Effector memory CD8-positive, alpha-beta T cell (primary cell): ENCODE measurements at places on chromosomes 7 and 10.
A peak's percentile ranks its signal among the peaks of the same experiment; 100 is the strongest.

DNA sequence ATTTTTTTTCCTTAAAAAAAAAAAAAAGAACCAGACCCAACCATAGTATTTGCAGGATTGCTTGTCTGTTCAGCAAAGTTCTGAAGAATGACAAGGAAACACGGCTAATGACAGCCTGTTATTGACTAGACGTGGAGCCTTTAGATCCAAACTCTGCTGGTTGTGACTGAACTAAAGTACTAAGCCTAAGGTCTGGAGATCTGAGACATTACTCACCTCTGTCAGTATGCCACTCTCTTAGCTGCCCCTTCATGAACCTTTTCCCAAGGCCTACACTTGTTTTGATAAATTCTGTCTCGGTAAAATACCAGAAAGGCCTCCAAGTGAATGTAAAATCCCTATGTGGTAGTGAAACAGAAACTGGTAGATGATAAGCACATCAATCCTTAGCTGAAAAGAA lies 101.0 kb downstream of the CABCOCO1 start:
- DNase-seq, result no peak

DNA sequence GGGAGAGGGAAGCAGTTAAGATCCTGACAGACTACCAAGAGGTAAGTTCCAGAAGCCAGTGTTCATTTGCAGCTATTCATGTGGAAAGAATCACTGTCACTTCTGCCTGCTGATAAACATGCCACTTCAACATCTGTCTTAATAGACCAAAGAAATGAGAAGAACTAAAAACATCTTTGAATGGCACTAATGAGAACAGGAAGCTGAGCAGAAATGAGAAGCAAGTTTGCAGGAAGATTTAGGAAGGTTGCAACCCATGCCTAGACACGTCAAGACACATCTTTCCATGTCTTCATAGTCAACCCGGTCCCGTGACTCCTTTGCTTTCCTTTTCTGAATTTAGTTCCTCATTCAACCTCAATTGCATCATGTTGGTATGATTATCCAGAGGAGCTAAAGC lies 180.0 kb downstream of the PDE1C start:
- DNase-seq, result no peak

DNA sequence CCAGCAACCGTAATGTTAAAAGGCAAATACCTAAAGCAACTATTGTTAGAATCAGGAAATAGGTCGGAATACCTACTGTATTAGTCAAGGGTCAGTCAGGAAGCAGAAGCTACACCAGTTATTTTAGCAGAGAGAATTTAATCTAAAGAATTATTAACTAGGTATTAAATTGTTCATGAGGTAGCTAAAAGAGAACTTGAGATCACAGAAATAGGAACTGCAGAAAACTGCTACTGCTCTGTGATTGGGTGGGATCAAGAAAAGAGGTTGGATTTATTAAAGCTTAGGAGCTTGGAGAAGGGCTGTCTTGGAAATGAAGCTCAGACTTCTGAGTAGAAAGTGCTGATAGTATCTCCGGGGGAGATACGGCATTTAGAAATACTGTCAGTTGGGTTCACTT lies 20.0 kb upstream of the ZNF438 start:
- no peak for DNase-seq

DNA sequence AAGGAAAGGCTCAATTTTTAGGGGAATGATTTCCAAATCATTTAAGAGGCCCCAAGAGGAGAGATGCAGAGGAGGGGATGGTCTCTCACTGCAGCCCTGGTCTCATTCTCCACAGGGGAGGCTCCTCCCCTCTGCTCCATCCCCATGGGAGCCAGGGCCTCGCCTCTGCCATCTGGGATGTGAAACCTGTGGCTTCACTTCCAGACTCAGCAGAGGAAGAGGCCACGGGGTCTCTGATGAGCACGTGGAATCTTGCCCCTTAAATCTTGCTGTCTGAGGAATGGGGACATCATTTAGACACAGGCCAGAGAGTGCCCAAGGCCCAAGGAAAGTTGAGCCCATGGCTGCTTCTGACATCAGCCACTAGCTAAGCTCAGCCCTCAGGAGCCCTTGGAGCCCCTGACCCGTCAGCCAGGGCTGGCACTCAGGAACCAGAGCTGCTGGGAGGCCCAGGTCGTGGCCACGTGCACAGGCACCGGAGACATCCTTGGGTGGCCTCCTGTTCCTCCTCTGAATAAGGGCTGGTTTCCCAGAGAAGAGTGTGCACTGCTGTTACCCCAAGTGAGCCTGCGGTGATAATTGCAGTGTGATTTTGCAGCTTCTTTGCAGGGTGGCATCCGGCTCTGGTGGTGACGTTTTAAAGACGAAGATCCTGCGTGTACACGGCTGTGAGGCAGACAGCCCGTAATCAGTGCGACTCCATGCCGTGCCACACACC lies 50.5 kb downstream of the VIPR2 start:
- no peak for DNase-seq

- DNase-seq, result no peak
Measured at GRCh38 chr7:151185762-151186639, 1.0 kb downstream of the ASB10 start.

- DNase-seq, result no peak
Measured at GRCh38 chr10:124916098-124916584, 25.8 kb upstream of the ZRANB1 start.

DNA sequence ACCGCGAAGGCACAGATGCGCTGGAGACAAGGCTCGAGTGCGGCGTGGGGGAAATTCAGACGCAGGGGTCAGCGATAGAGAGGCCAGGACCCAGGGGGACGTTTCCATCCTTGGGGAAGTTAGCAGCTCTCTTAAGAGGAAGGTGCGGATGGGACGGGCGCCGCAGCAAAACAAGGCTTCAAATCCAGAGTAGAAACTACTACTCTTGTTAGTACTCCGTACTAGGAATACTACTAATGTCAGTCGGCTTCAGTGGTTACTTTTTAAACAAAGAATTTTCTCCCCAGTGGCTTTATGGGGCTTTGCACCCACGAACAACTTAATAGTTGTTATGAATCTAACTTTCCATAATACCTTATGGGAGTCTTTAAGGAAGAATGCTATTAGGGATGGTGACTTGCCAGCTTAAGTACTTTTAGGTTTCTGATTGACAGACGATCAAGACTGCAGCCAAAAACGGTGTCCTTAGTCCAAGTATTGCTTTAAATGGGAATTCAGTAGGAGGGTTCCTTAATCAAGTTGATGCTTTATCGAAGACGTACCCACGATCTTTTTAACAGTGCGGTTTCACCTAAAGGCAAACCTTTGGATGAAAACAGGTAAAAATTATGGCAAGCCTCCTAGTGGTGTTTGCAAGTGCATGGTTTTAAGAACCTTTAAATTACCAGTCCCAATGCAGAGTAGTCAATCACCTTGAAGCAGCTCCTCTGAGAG lies 812 bp upstream of the IDE start:
- no peak for DNase-seq

DNA sequence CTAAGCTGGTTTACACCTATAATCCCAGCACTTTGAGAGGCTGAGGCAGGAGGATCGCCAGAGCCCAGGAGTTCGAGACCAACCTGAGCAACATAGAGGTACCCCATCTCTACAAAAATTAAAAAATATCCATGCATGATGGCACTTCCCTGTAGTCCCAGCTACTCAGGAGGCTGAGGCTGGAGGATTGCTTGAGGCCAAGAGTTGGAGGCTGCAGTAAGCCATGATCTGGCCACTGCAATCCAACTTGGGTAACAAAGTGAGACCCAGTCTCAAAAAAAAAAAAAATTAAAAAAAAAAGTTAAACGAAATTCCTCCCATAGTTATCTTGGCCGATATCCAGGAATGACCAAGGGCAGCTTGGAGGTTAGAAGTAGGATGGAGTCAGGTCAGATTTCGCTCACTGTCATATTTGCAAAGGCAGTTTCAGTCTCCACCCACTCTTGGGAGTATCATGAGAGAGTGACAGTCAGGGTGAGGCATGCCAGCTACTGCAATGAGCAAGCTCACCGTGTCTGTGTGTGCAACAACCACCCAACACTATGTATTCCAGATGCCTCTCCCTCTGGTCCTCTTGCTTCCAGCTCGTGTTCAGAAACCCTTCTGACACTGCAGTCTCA lies 6.0 kb upstream of the ZDHHC4 start:
- DNase-seq, result no peak

DNA sequence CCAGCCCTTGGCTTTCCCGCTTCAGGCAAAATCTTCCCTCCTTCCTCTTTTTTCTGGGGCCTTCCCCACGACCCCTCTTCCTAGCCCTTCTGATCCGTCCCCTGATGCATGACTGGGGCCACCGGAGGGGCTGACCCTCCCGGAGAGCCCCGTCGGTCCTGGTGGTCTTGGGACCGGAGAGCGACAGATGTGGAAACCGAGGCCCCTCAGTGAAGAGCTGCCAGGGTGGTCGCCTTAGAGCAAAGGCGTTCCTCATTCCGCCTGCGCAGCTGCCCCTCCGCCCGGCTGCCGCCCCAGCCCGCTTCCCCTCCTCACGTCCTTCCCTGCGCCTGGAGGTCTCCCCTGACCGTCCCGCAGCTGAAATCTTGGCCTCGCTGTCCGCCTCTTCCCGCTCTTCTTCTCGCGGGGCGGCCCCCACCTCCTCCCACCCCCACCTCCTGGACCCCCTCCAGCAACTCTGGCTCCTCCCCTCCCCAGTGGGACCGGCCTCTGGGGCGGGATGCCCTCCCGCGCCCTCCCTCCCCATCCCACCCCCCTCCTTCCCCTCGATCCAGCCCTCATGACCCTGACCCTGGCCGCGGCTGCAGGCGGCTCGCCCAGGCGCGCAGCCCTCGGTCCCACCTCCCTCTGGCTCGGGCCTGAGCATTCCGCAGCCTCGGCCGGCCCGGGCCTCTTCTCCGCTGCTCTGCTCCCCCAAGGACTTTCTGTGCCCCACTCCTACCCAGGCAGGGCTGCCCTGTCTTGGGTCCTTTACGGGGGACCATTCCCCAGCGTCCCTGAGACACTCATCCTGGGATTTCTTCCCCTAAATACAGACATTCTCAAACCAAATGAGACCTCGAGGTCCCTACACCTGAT lies at the start of gene RARRES2:
RARRES2 (minus strand) TSS at position 367 of the 858 bp plus-strand sequence. CDS start 1,020 bp downstream, outside the sequence.
- no peak for DNase-seq

- no peak for DNase-seq
Measured at GRCh38 chr7:28697913-28698563, 260.1 kb downstream of the TRIL start.

GRCh38 chr10:14523286-14523685 lies 192.6 kb upstream of the FRMD4A start:
- no peak for DNase-seq

- DNase-seq, result no peak
Measured at GRCh38 chr10:92897916-92898315, 49.6 kb downstream of the EXOC6 start.

DNA sequence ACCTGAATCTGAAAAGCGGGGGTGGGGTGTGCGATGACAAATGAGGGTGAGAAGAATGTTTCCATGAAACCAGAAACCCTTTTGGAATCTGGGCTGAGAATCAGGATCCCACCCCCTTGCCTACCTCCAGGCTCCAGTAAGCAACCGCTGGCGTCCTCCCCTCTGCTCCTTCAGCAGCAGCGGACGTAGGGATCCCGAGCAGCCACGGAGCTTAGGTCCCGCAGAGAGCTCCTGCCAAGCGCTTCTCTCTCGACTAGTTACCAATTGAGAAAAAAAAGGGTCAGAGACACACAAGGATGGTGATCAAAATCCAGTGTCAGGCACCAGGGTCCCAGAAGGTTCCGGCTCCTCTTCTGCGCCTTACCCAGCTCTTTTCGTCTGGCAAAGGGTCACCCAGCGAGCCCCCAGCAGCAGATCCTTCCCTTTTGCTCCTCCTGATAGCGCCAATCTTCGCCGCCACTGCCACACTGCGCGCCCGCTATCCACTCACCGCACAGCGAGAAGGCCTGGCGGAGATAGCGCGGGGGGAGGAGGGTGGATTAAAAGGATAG lies 733.5 kb downstream of the ZWINT start:
- no peak for DNase-seq

- no peak for DNase-seq
Measured at GRCh38 chr10:3806603-3807002, 21.6 kb upstream of the KLF6 start.

DNA sequence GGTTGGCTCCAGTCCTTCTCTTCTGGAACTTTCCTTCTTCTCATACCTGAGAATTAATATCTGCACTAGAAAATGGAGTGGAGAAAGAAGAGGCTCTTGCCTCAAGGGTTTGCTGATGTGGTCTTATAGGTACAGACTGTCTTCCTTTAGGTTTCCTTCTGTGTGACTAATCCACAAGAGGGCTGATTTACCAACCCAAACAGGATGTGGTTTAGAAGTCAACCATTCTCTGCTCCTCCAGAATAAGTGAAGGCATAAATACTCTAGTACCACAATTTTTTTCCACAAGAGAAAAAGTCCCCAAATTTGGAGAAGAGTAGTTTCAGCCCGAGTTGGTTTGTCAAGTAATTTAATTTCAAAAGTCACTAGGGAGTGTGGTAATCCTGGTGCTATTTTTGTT lies 85.8 kb downstream of the NRP1 start:
- DNase-seq, result peak; percentile 7

DNA sequence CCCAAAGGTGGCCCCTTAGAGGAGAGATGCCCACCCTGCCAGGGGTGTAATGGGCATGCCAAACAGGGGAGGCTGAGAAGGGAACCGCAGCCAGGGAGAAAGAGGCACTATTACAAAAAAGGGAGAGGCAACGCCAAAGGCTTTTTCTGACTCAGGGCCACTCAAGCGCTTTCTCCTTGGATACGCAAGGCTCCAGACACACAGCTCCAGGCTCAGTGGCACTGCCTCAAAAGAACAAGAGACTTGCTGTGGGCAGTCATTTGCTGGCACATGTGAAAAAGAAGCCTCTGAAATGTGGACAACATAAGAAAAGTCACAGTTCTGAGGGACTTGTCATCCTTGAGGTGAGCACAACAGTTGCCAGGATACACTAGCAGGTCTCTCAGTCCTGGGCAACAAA lies 128.4 kb downstream of the DGKI start:
- DNase-seq, result no peak

DNA sequence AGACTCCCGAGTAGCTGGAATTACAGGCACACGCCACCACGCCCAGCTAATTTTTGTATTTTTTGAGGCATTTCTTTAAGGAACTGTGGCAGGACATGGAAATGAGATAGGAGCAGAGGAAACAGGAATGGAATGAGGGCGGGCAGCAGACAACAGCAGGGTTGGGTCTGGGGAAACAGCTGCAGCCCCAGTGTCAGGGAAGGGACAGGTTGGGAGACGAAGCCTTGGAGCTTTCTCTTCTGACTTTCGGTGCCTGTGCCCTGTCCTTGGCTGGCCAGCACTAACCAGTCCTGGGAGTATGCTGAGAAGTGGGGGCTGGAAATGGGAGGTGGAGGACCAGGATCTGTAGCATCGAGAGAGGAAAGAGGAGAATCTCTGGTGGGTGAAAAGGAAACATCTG lies 47.4 kb downstream of the ATOH7 start:
- DNase-seq, result no peak

GRCh38 chr7:70415179-70415972 lies 716.6 kb upstream of the GALNT17 start:
- no peak for DNase-seq
